ENCODE measurements at places on chromosomes 13 and 19.

GRCh38 chr13:43020794-43021193 lies 2.6 kb upstream of the DNAJC15 start:
- no peak for DNase-seq

DNA sequence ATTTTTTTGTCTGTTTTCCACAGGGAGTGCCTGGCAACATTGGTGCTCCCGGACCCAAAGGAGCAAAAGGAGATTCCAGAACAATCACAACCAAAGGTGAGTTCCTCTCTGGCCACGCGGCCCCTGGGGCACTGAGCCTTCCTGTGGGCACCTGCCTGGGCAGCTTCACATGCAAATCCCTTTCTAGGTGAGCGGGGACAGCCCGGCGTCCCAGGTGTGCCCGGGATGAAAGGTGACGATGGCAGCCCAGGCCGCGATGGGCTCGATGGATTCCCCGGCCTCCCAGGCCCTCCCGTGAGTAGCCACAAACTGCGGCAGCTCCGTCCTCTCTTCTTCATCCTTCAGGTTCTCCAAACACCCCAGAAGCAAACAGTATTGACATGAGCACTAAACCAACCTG lies 99.4 kb downstream of the RAB20 start:
- no peak for DNase-seq

- DNase-seq: no peak
Measured at GRCh38 chr19:54189145-54189734, at the start of gene MBOAT7. MBOAT7 (minus strand) TSS chr19:54189580; CDS start chr19:54188508, 1,072 bp downstream.

DNA sequence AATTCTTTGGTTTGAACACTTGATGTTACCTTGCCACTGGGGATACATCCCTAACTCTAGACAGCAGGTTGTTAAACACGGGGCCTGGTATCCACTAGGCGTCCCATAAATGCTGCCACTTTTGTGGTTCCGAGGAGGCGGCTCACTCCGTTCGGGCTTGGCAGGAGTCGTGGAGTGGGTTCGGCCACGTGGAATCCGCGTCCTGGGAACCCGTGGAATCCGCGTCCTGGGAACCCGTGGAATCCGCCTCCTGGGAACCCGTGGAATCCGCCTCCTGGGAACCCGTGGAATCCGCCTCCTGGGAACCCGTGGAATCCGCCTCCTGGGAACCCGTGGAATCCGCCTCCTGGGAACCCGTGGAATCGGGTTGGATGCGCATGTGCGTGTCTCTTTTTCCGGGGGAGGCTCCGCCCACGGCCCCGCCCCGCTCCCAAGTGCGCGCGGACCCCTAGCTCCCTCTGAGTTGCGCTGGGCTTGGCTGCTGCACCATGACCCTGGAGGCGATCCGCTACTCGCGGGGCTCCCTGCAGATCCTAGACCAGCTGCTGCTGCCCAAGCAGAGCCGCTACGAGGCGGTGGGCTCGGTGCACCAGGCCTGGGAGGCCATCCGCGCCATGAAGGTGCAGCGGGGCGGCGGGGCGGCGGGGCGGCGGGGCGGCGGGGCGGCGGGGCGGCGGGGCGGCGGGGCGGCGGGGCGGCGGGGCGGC lies at the start of gene MRI1:
Gene MRI1, plus strand, starts transcription at position 422 of the 707 bp plus-strand sequence. Its CDS starts 67 bp downstream, at position 489.
- peak; percentile 27 for DNase-seq

DNA sequence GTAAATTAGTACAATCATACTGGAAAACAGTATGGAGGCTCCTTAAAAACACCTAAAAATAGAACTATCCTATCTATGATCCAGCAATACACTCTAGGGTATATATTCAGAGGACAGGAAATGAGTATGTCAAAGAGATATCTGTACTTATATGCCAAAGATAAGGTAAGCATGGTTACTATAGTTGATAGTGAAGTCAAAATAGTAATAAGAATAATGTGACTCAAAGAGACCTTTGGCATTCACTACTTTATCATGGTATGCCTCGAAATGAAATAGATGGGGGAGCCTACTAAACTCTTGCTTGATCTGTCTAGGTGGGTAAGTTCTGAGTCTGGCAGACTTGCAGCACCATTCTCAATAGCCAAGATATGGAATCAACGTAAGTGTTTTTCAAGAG lies 30.3 kb downstream of the FXYD5 start:
- DNase-seq: no peak

DNA sequence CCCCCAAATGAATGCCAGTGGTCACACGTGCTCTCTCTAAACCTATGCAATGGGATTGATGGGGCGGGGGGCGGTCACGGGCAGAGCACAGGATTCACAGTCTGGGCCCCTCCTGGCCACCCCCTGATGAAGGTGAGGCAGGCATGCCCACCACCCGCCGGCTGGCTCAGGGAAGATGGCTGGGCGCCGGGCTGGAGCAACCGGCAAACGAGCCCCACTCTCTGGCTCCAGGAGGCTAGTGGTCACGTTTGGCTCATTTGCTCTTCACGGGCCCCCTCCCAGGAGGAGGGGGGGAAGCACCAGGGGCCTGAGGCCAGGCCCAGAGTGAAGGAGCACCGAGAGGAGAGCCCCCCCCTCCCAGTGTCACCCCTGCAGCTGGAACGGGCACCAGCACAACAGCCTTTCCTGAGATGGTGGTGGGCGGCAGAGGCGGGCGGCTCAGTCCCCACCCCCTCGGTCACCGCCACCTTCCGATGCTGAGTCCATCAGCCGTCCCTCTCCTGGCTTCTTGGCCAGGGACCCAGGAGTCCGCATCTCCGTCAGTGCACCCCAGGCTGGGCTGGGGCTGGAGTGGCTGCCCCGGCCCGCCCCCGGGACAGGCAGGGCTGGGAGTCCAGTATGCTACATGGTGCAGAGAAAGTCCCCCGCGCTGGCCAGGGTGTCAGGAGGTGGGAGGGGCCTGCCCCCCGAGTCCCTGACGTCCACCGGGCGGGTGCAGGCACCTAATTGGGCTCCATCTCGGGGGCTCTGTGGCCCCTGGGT lies 9.7 kb downstream of the BBC3 start:
- DNase-seq: no peak

GRCh38 chr13:27795718-27796019 lies 3.4 kb downstream of the GSX1 start:
- DNase-seq: no peak

DNA sequence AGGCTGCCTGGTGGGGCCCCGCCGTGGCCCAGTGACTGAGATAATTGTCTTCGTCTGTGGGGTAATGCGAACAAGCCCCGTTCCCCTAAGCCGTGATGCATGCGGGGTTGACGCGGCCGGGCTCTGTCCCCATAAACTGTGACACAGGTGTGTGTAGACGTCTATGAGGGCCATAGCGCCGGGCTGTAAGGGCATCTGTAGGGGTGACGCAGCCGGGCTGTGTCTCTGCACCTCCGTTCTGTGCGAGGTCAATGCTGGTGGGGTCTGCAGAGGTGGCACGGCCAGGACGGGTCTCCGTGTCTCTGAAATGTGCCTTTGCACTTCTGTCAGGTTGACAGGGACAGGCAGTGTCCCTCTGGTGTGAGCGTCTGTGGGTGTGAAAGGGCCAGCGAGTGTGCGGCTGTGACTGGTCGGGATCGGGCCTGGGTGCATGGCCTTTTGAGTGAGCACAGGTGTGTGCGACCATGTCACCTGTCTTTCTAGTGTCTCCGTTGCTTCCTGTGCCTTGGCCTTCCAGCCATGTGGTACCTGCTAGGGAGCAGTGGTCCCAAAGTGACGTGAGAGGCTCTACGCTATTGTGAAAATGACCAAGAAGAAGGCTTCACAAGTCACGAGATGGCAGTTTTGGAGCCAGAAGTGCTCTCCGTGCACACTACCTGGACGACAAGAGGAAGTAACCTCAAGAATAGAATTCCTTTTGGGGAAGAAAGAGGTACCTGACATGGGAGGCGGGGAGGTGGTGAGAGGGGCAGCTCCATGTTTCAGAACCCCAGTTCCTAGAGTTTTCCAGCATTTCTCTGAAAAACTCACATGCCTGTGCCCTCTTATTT lies 16.4 kb upstream of the ZNF331 start:
- no peak for DNase-seq

DNA sequence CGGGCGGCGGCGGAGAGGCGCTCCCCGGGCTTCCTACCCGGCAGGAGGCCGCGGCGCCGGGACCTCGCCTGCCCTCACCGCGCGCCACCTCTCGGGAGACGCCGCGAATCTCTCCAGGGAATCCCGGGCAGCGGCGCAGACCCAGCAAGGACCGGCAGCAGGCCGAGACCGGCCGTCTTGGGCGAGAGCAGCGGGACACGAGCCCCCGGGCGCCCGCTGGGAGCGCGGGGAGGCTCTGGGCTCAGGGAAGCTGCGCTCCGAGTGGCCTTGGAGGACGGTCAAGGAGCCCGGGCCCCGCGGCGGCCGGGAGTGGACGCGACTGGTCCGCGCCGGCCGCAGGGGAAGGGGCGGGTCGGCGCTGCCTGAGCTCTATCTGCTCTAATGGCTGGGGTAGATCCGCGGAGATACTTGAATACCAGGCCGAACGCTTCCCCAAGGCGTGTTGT lies 14.7 kb downstream of the CDX2 start:
- DNase-seq: no peak

DNA sequence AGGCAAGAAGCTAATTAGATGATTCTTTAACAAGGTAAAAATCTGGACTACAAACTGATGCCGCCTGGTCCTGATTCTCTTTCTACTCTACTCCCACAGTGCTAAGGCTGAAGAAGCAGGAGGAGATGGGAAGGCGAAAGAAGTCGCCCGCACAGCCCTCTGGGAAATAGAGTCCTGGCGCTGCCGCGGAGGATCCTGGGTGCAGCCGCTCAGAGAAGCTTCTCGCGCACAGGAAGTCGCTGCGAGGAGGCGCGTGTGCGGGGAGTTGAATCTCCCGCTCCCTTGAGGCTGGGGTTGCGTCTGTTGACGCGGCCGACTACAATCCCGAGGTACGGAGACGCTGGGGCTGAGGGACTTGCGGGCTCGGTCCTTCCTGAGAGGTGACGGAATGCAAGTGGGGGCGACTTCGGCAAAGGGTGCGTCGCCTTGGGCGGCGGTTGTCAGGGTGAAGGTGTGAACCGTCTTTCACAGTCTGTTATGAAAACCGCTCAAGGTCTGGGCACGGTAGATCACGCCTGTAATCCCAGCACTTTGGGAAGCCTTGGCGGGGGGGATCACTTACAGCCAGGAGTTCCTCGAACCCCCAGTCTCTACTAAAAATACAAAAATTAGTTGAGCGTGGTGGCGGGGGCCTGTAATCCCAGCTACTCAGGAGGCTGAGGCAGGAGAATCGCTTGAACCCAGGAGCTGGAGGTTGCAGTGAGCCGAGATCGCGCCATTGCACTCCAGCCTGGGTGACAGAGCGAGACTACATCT lies at the start of gene ZNF473:
Gene ZNF473, plus strand, starts transcription at position 212 of the 756 bp plus-strand sequence. CDS start 5,078 bp downstream, outside the sequence.
- peak; percentile 99 for DNase-seq

- no peak for DNase-seq
Measured at GRCh38 chr13:98399756-98400155, 177.2 kb downstream of the STK24 start.

GRCh38 chr19:6425732-6426620 lies 1.4 kb upstream of the KHSRP start:
- no peak for DNase-seq

DNA sequence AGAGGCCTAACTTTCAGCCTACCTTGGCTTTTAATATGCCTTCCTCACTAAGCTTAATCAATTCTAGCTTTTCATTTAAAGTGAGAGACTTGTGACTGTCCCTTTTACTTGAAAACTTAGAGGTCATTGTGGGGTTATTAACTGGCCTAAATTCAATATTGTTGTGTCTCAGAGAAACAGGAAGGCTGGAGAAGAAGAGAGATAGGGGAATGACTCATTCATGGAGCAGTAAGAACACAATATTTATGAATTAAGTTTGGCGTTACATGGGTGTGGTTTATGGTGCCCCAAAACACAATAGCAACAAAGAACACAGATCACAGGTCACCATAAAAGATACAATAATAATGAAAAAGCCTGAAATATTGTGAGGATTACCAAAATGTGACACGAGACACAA lies 612.1 kb downstream of the TBC1D4 start:
- DNase-seq: no peak

GRCh38 chr13:45921162-45921736 lies 69.7 kb upstream of the SIAH3 start:
- no peak for DNase-seq

DNA sequence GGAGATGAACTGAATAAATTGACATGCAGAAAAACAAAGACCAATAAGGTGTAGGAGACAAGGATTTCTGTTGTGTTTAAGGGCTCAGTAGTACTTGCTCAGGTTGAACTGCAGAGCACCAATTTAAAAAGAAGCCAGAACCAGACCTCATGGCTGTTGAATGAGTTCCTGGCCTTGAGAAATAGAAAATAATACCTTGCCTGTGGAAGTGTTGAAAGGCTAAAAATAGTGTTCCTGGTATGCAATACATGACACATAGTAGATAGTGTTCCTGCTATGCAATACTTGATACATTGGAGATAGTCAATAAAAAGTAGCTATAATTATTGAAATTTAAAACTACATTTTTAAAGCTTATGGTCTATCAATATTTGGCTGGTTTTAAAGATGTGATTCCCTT lies 595.8 kb downstream of the PCDH9 start:
- no peak for DNase-seq

- no peak for DNase-seq
Measured at GRCh38 chr13:42728507-42729180, 52.7 kb upstream of the FAM216B start.

DNA sequence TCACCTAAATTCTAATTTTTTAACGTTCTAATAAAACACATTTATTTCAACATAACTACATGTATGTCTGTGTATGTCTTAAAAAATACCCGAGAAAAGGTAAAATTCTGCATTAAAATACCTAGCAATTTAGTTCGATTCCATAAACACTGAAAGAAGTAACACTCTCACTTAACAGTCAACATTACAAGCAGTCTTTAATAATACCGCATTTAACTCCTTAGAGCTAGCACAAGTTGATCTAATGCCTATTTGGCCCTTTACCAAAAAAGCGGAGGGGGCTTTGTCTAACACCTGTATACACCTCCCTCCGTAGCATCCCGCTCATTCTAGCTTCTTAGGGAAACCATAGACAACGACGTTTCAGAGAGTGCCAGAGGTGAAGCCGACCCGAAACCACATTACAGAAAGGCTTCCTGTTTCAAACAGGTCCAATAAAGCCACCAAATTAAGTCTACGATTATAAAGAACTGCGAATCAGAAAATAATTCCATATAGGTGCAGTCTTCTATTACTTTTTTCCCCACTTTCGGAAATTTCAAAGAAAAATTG lies 1.2 kb downstream of the SPART start:
- peak; percentile 75 for DNase-seq

DNA sequence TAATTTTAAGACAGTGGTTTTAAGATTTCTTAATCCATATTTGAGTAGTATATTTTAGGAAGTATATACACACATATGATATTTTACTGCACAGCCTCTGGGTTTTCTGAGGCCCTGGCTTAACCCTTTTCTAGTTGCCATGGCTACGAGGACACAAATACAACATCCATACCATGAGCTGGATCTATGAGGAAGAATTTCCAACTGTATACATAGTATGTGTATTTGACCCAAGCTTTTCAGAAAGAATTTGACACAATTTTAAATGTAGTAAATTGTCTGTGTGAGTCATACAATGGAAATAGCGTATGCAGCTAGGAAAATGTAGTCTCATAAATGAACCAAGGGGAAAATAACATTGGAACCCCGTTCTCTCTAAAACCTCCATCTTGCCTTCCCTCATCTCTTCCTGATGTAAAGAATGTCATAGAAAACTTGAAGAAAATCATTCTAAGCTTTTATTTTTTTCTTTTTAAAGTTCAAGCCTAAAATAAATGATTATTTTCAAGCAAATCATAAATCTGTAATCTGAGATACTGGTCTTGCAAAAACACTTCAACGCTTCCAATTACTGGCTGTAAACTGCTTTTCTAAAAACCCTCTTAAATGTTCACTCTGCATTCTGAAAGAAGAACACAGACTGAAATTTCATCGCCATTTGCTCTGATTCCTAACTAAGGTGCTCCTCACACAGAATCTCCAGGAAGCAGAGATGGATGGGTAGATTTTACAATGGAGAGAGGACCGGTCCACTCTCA lies 172.4 kb downstream of the LACC1 start:
- no peak for DNase-seq

GRCh38 chr13:98954313-98954712 lies 23.6 kb downstream of the DOCK9 start:
- no peak for DNase-seq

All from KG1 (cell line).